SK-MEL-5 (cell line): ENCODE measurements at places on chromosomes 5 and 9.

- no peak for DNase-seq
Measured at GRCh38 chr9:80951675-80952074, 737.7 kb downstream of the TLE1 start.

DNA sequence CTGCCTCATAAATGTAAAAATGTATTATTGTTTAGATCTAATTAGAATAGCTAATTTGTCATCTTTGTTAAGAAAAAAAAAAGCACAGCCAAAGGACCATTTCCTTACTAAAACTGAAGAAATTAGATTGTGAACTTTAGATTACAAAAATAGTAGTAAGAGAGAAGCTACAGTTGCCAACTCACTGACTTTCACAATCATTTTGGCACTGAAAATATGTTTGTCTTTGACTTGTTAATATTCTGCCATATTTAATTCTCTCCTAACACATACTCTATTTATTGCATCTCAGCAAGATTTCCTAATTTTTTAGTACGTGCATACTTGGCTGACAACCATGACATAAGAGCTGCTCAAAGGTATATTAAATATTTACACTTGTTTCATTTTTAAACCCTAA lies 297.1 kb downstream of the TUSC1 start:
- no peak for DNase-seq

- DNase-seq = no peak
Measured at GRCh38 chr5:26569929-26570258, 468.5 kb downstream of the CDH9 start.

- DNase-seq = no peak
Measured at GRCh38 chr9:92745881-92746280, 18.8 kb downstream of the BICD2 start.

DNA sequence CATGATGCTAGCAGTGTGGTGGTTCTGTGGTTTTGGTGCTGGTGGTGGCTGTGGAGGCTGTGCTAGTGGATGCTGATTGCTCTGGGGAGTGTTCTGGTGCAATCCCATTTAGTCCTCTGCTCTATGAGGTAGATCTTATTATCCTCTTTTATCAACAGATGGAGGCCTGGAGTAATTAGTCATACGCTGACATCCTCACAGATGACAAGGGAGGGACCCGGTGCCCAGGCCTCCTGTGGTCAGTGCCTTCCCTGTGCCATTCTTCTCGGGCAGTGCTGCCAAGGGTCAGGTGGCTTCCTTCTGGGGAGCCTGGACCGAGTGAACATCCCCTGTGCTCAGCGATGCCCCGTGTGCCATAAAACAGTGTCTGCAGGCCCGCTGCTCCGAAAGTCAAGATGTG lies 74.5 kb downstream of the COL5A1 start:
- no peak for DNase-seq

- DNase-seq = no peak
Measured at GRCh38 chr5:52894451-52894850, 94.7 kb upstream of the ITGA2 start.

DNA sequence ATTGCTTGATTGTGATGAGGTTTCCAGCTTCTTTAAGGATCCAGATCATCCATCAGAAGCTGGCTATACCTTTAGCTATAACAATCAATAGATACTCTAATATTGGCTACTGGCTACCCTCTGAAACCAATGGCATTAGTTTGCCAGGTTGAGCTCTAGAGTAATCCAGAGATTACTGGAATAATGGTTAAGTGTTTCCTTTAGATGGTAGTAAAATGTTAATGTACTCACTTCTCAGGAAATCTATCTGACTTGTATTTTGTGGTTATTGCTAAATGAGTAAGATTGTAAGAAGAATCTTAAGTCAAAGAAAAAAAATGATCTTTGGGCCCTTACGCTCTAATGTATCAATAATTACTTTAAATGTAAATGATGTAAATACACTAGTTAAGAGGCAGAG lies 57.6 kb upstream of the OTP start:
- DNase-seq = no peak

DNA sequence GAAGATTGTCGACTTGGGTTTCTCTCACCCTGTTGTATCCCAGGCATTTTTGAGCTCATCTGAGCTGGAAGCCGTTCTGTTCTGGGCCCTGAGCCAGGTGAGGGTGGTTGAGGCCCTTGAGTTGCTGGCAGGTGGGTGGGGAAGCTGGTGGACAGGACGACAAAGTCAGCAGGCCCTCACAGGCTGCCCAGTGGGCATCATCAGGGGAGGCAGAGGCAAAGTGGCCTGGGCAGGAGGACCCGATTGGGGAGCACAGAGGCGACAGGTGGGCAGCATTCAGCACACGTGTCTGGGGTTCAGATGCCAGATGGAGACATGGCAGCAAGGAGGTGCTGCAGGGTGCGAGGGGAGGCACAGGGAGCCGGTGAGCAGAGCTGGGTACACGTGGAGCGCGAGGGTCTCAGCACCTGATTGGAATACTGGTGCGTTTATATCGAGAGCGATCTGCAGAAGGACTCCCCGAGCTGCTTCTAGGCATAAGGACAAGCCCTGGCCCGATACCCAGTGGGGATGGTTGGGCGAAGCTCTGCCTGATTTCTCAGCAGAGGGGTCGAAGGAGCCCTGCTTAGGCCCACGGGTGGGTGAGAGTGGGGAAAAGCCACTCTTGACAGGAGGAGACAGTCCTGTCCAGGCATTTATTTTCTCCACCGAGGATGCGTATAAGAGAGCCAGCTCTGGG lies 49.0 kb upstream of the SUSD3 start:
- no peak for DNase-seq

GRCh38 chr5:440401-441201 lies 2.4 kb upstream of the EXOC3 start:
- no peak for DNase-seq

GRCh38 chr9:136623016-136623841 lies 39.5 kb upstream of the EGFL7 start:
- no peak for DNase-seq

DNA sequence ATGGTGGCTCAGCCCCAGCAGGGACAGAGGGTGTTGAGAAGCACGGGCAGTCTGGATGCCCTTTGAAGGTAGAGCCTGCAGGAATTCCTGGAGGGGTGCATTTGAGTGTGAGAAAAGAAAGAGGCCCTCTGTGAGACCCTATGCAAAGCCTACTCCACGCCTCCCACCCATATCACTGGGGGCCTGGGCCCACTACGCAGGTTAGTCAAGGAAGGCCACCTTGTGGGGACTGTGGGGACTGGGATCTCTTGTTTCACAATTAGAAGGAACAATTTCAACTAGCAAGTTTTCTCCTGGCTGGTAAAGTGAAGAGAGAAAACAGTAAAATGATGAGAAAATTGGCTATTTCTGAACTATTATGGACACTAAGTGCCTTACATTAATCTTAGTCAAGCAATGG lies 486.2 kb upstream of the DAP start:
- DNase-seq = no peak

DNA sequence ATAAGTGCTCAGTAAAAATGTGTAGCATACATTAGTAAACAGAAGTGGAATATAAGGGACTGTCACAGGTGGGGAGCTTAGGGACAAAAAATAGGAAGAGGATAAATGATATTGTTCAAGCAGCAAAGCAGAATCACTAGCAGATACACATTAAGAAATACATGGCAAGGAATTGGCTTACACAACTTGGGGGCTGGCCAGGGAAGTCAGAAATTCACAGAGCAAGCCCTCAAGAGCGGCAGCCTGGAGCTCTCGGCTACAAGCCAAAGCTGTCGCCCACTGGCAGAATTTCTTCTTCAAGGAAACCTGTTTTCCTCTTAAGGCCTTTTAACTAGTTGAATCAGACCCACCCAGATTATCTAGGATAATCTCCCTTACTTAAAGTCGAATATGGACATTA lies 73.0 kb upstream of the SMIM23 start:
- no peak for DNase-seq

- peak; percentile 52 for DNase-seq
Measured at GRCh38 chr9:127854184-127854806, at the start of gene ENG. TSS of gene ENG (minus strand) at chr9:127854658. CDS start at chr9:127854355, 303 bp downstream.

DNA sequence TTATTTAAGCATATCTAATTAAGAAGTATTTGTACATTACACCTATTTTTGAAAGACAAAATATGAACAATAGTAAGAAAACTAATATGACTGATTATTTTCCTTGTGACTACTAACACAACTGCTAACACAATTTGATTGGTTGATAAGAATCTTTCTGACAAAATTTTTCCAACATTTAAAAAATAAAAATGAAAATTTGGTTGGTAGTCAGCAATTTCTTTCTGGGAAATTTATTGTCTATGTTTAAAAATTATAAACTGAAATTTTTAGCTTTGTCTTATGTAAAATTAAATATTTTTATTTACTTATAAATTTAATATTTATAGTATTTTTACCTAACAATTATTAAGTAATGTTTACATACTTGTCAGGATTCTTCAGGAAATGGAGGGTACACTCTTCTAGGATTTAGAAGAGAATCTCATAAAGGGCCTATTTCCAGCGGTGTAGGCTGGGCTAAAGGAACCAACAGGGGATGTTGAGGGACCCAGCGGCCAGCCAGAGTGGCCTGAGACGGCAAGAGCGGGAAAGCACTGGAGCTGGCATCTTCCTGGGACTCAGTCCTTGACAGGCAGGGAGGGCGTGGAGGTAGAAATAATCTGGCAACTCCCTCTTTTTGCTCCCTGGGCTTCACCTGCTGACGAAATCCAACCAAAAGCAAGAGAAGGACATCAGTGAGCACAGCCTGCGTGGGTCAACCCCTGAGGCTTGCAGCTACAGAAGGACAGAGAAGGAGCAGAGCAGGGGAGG lies 14.7 kb upstream of the FAM120A start:
- no peak for DNase-seq

DNA sequence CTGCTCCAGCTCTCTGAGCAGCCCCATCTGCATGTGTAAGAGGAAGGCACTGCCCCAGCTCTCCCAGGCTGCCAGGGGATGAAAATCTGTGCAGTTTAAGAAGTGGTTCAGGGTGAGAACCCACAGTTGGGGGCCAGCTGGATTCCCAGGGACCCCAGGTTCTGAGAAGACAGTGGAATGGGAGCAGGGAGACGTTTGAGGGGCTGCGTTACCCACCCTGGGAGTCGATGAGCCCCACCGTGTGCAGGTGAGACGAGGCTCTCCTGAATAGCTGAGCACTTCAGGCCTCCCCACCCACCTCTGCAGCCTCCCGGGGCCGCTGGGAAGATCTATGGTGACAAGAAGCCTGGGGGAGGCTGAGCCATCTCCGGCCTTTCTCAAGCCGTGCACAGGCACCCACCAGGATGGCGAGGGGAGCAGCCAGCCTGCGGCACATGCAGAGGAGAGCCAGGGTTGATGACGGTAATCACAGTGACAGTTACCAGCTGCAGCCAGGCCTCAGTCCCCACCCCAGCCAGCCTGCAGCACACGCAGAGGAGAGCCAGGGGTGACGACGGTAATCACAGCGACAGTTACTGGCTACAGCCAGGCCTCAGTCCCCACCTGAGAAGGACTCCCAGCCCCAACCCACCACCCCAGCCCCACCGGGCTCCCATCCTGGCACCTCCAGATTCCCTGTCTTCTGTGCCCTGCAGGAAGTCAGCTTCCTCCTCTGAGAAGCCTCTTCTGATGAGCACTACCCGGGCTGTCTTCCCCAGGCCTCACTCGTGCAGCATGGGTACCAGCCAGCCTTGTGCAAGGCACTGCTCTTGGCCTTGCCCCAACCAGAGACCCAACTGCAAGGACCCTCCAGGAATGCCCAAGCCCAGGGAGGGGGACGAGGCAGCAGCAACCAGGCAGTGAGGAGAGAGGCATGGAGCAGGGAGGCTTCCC lies 150.8 kb upstream of the PPP1R26 start:
- no peak for DNase-seq

DNA sequence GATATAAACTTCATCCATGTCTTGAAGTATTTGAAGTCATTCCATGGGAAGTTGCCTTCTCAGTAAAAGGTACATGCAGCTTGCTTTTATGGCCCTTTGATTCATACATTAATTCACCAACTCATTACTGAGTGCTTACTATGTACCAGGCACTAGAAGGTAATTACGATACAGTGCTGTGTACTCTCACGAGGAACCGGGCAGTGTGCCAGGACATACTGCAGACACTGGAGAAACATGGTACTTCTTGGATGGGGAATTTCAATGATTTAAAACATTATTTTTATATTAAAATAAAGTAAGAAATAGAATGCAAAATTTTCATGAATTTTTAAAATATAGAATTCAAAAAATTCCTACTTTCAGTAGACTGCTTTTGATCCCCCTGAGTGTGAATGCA lies 71.4 kb upstream of the WDR41 start:
- DNase-seq = no peak

DNA sequence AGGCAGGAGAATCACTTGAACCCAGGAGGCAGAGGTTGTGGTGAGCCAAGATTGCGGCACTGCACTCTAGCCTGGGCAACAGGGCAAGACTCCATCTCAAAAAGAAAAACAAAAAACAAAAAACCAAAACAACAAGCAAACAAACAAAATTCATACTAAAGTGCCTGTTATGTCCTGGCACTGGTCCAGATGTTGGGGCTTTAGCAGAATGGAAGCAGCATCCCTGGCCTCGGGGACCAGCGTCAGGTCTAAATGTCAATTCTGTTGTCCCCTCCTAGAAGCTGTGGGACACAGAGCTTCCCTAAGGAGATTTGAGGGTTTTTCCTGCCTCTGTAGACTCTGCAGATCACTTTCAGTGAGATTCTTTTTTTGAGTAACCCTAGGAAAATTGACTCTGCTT lies 26.2 kb downstream of the PPARGC1B start:
- DNase-seq = no peak

DNA sequence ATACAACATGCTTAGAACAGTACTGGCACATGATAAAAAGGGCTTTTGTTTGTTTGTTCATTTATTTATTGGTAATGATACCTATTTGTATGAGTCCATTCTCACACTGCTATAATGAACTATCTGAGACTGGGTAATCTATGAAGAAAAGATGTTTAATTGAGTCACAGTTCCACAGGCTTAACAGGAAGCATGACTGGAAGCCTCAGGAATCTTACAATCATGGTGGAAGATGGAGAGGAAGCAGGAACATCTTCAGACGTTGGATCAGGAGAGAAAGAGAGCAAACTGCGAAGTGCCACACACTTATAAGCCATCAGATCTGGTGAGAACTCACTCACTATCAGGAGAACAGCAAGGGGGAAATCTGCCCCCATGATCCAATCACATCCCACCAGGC lies 847.7 kb downstream of the CDH18 start:
- no peak for DNase-seq

- DNase-seq = peak; percentile 61
Measured at GRCh38 chr9:1604942-1605560, 410.1 kb upstream of the SMARCA2 start.

GRCh38 chr9:108322326-108323098 lies 533.3 kb downstream of the ACTL7B start:
- no peak for DNase-seq

- DNase-seq = no peak
Measured at GRCh38 chr5:53424686-53425615, 55.5 kb upstream of the FST start.
